Fibroblast of the aortic adventitia (primary cell): ENCODE measurements at places on chromosomes 1 and 21. TPM values are rescaled to one million over a fixed set of nuclear protein-coding genes. Genes with fewer than 3 reads are reported as not detected.

- peak; percentile 31 for DNase-seq
Observed at GRCh38 chr1:116904791-116905320, 4.9 kb upstream of the PTGFRN start.

- peak; percentile 4 for DNase-seq
Observed at GRCh38 chr21:18369115-18369514, 34.5 kb downstream of the TMPRSS15 start.

DNA sequence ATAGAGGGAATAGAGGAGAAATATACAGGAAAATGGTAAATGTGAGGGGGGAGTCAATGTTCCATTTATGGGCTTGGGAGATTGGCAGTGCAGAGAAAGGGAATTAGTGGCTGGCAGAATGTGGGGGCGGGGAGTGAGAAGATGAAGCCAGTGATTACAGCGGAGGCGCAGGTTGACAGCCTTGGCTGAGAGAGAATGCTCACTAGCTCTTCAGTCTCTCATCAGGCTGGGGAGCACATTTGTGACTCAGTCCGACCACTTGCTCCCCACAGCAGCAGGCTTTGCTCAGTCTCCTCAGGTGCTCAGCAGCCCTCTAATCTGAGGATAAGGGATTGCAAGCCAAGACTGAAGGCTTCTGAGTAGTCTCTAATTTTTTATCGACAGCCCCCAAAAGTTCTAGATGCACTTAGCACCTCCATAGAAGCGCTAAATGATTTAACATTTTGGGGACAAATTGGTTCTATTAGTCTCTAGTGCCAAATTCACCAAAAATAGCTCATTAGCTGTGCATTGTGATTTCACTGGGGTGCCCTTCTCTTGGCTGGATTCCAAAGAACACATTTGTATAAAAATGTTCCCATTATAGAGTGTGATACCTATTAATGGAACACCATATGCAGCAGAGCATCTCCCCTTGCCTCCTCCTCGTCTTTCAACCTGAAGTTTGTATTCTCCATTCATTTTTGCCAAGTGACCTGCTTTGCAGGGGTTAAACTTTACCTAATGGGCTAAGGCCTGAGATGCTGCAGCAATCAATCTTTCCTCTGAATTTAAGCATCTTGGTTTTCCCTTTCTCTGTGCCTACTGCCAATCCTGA, 191.8 kb downstream of the ZNF326 start:
- no peak for DNase-seq

S100A4 gene
- 203 and 585 TPM in 2 replicates for total RNA-seq

E2F2 gene
- 5.6 TPM in 1 of 2 replicates, not detected in the other for total RNA-seq
